ENCODE measurements at places on chromosomes 16 and 17.

DNA sequence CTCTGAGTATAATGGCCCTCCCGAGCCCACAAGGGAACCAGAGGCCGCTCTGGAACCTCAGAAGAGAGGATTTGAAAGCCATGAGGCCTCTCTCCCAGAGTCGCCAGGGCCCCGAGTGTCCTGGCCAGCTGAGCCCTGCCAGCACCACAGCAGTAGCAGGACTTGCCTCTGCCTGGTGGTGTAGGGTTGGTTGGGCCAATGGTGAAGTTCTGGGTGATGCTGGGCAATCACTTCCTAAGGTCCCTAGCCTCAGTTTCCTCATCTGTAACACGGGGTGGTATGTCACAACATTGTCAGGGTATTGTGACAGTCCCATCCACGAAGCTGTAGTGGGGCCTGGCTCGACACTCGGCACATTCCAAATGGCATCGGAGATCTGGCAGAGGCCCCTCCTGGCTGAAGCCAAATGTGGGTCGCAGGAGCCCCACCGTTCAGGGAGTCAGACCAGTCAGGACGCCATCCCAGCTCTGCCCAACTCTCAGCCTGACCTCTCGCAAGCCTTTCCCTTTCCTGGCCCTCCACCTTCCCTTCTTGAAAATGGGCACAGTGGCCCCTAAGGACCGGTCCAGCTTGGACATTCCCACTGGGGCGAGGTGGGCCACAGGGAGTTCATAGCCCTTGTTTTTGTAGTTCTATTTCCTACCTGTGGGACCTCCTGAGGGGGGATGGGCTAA is 1.7 kb downstream of the NATD1 start:
- no peak for DNase-seq

GRCh38 chr16:70754851-70755600 is 45.9 kb downstream of the VAC14 start:
- DNase-seq = no peak

DNA sequence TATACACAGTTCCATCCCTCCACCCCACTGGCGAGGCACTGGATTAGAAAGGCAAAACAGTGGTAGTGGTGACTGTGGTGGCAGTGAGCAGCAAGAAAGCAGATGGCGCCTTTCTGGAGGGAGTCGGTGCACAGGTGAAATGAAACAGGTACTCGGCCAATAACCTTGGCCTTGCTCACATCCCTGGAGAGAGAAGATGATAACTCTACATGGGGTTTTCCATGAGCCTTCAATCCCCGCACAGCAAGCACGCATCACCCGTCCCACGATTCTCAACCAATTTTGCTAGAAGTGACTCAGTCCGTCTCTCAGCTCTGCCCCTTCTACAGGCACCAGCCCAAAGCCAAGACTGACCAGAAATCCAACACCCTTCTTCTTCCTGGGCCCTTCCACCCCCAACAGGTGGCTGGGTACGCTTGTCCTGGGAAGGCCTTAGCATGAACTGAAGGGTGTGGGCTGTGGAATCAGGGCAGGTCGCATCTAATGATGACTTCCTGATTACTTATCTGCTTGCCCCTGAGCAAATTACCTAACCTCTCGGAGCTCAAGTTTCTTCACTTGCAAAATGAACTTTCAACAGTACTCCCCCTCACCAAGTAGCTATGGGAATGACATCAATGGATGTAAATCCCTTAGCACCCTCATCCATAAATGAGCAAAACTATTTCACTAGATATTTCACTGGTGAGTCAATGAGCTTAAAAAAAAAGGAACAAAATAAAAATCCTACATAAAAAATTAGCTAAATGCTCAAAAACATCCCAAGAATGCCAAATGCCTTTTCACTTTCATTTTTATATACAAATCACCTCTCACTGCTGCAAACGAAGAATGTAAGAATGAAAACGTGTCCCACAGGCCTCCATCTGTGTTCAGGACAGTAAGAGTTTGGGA is 18.0 kb downstream of the XPO6 start:
- no peak for DNase-seq

- no peak for DNase-seq
Measured at GRCh38 chr17:34713687-34714086, 134.3 kb downstream of the TMEM132E start.

DNA sequence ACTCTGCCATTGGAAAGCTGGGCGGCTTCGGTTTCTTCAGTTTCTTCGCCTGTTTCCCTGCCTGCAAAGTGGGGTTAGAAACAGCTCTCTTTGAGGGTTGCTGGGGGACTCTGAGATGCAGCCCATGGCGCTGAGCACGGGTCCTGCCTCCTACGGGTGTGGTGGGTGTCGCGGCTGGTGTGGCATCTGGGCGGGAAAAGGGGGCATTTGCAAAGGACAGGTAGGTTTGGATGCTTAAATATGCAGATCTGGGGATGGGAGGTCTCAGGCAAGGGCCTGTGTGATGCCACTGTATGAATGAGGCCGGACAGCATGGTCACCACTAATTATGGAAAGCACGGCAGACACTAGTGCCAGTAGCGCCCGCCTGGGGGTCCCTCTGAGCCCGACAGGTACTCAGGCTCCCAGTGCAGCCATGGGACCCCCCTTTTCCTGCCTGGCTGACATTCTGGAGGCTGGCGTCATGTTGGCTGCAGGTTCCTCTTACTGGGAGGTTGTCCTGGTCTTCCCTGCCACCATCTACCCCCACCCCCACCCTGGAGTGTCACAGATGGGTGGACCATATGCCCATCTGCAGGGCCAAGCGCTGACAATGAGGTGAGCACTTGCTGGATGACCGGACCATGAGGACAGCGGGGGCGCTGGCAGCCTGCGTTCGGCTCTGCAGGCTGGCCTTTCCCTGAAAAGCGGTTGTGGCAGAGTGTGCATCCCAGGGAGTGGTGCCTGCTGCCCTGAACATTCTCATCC is 237.7 kb downstream of the SEC14L1 start:
- DNase-seq = no peak

GRCh38 chr17:73266796-73267195 is 5.1 kb upstream of the CPSF4L start:
- no peak for DNase-seq

DNA sequence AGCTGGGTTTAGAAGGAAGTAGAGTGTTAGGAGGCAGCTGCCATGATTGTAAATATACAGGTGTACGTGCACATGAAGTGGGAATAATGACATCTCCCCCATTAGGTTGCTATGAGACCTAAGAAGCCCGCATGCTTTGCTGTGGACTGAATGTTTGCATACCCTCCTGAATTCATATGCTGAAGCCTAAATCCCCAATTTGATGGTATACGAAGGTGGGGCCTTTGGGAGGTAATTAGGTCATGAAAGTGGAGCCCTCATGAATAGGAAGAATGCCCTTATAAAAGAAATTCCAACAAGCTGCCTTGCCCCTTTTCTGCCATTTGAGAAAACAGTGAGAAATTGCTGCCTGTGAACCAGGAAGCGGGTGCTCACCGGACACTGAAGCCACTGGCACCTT is 44.0 kb downstream of the CCDC182 start:
- DNase-seq = no peak

GRCh38 chr17:35537601-35538141 is at the start of gene SLFN12L:
SLFN12L (minus strand) TSS chr17:35537678; CDS start chr17:35522364, 15,314 bp downstream.
- peak; percentile 41 for DNase-seq

DNA sequence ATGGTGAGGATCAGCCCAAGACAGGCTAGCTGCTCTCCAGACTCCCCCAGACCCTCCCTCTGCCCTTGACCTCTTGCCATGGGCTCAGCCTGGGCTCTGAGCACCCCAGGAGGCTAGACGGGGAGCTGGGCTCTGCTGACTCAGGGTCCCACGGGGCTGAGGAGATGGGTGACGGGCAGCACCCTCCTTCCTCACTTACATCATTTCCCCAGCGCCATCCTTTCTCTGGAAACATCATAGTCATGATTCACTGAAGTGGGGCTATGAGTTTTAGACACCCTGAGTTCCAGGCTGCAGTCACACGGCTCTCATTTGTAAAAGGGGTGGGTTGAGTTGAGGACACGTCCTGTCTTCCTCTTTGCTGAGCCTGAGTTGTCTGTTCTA is 3.0 kb upstream of the ITGAX start:
- peak; percentile 83 for DNase-seq

- no peak for DNase-seq
Measured at GRCh38 chr17:44381810-44382305, 7.6 kb downstream of the ITGA2B start.

- DNase-seq = no peak
Measured at GRCh38 chr16:83946781-83947566, 6.1 kb upstream of the OSGIN1 start.

GRCh38 chr17:29616300-29617048 is 6.2 kb downstream of the CORO6 start:
- peak; percentile 26 for DNase-seq

DNA sequence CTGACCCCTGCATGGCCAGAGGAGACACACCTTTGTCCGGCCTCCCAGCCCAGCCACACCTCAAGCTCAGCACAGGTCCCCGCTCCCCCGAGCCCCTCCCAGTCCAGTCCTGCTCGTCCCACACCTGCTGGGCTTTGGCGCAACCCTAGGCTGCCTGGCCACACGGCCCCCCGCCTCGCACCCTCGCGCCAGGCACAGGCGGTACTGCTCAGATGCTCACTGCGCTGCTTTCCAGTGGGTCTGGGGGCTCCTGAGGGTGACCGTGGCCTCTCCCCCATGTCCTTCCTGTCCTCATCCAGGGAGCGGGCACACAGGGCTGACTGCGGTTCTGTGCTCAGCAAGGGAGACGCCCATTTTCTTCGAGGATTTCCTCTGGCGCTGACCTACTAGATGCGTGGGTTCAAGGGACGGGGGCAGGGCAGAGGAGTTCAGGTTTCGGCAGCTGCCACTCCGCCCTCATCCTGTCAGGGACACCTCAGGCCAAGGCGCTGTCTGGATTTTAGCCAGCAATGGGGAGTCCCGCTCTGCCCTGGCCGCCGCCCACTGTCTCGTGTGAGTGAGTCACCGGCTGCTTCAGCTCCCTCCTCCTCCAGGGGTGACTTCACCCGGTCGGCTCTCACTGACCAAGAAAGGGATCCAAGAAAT is 118.0 kb upstream of the ZNF469 start:
- DNase-seq = peak; percentile 36

GRCh38 chr16:64459402-64459801 is 662.5 kb downstream of the CDH11 start:
- no peak for DNase-seq

DNA sequence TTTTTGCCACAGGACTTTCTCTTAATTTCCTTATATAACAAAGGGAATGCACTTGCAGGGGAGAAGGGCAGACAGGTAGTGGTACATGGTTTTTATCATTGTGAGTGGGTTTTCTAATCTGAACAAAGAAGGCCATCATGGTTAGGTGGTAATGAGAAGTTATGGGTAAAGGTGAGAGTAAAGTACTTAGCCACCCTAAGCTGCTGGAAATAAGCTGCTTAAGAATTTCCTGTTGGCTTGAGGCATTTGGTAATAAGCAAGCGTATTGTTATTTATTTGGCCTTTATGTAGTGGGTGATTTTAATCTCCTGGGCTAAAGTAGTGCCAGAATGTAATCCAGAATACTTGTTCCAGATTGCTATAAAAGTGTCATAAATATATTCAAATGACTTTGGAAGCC is 27.1 kb downstream of the TAC4 start:
- peak; percentile 14 for DNase-seq

DNA sequence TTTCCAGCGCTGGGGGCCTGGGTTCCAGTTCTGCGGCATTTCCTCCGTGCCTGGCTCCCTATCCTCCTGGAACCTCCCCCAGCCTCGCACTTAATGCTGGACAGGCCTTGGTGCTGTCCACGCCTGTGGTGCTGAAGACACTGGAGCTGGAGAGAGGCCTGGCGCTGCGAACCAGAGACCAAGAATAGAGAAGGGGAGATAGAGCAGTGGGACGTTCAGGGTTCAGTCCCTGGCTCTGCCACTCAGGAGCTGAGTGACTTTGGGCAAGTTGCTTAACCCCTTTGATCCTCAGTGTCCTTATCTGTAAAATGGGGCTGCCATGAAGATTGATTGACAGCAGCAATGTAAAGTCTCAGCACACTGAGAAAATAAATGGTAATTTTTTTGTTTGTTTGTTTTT is 11.9 kb downstream of the SBK1 start:
- no peak for DNase-seq

DNA sequence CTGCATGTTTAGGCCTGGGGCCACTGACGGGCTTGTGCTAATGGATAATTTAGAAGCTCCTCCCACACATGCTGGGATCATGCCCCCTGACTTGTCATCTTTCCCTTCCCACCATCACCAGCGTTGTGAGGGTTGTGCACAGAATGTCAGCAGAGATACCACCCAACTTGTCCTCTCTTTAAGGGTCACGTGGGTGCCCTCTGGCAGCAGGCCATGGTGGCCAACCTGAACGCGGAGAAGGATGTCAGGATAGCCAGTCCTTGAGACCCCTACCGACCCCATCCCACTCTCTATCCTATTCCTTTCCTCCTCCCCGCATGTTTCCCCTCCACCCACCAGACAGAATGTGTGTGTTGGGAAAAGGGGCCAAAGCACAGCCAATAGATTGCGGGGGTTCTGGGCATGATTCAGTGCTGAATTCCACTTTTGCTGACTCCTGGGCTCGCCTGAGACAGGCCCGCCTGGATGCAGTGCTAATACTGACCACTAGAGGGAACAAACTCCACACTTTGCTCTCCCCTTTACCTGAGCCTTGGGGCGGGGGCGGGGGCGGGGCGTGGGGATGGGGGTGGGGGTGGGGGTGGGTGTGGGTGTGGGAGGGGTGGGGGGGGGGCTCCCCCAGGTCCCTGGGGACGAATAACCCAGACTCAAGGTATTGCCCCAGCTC is at the start of gene GH2:
Gene GH2, minus strand, starts transcription at position 10 of the 667 bp plus-strand sequence. CDS start 143 bp downstream, outside the sequence.
- peak; percentile 71 for DNase-seq

DNA sequence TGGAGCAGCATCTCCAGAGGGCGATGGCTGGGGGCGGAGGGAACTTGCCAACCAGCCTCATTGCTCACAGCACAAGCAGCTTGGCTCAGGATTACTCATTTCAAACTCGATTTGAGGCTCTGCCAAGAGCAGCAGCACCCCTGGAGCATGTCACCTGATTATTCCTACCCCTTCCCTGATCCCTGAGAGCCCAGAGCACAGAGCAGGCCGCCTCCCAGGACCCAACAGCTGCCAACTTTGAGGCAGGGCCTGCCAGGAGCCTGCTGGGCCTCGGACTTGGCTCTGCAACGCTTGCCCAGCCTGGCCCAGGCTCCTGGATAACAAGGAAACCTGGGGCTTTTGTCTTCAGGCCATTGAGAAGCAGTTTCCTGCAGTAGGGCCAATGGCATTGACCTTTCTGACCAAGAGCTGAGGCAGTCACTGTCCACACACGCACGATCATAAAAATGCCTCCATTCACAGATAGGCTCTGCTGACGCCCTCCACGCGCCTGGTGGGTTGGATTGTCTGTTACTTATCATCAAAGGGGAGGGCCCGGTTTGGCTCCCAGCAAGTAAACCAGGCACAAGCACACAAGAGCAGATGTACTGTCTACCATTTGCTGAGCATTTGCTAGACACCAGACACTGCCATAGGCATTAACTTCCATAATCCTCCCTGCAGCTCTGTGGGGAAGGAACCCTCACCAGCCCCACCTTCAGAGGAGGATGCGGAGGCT is 406.6 kb upstream of the EEF2KMT start:
- DNase-seq = no peak

- DNase-seq = no peak
Measured at GRCh38 chr17:50986989-50987660, 121.0 kb upstream of the TOB1 start.

DNA sequence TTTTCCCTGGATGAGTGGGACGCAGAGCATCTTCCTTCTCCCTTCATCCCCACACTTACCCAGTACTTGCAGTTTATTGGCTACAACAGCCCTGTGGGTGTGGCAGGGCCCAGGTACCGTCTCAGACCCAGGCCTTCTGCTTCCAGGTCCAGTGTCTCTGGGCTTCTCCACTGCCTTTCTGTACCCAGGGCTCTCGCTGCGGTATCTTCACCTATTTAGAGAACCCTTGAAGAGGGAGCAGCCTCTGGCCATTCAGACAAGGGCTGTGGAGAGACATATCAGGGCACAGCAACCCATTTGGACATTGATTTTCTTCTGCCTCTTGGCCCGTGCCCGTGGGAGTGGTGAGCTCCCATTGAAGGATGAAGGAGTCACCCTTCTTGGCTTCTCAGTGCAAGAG is 17.3 kb downstream of the TBX4 start:
- DNase-seq = no peak
